ENCODE measurements at places on chromosomes 16 and 17.

DNA sequence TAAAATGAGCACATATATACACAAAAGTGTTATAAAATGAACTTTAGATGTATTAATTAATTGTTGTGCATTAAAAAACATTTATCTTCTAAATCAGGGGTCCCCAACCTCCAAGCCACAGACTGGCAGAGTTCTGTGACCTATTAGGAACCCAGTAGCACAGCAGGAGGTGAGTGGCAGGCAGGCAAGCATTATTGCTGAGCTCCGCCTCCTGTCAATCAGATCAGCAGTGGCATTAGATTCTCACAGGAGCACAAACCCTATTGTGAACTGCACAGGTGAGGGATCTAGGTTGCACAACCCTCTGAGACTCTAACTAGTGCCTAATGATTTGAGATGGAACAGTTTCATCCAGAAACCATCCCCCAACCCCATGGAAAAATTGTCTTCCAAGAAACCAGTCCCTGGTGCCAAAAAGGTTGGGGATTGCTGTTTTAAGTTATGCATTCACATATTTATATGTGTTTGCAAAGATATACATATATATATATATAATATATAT, 583.7 kb downstream of the KCNJ2 start:
- no peak for DNase-seq

DNA sequence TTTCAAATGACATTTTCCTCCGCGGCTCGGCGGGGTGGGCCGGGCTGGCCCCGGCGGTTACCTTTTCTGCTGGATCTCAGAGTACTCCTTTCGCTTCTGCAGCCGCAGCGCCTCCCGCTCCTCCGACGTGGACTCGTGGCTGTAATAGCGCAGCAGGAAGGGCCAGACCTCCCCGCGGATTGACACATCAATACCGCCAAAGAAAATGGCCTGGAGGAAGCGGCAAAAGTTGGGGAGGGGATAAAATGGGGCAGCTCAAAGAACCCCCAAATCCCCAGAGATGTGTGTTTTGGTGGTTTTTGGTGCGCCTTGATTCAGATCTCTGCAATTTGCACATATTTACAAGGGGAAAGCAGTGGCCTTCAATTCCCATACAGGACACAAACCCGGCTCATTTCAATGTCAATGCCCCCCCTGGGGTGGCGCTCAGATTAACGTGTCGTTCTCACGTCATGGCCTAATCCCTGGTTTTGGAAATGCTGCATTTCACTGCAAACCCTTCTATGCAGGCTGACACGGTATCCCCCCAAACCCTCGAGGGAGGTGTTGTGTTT, 85.9 kb downstream of the TBC1D16 start:
- DNase-seq = no peak

GRCh38 chr17:41338961-41339485, 11.6 kb downstream of the KRT33A start:
- DNase-seq = no peak

DNA sequence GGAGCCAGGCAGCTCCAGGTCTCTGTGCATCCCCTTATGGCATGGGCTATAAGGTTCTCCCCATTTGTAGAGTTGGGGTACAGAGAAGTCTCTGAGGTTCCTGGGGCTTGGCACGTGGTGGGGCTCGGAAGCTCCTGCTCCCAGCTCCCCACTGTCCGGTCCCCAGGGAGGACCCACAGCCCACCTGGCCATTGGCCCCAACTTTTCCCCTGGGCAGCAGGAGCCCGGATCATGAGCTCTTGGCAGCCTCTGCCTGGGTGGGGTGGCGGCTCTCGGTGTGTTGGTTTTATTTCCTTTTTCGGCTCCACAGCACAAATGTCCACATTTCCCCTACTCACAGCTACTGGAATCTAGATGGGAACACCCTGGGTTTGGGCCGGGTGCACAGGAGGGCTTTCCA, 30.5 kb downstream of the GSE1 start:
- DNase-seq = no peak

DNA sequence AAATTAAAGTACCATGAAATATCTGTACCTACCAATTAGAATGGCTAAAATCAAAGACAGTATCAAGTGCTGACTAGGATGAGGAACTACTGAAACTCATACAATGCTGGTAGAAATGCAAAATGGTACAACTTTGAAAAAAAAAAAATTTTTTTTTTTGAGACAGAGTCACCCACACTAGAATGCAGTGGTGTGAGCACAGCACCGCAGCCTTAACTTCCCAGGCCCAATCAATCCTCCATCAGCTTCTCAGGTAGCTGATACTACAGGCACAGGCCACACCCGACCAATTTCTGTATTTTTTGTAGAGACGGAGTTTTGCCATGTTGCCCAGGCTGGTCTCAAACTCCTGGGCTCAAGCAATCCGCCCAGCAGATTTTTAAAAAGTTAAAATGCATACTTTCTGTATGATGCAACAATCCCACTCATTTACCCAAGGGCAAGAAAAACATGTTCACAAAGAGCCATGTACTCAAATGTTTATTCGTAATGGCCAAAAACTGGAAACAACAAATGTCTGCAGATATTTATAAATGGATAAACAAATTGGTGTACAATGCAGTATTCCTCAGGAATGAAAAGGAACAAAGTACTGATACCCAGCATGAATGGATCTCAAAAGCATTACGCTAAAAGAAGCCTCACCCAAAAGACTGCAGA, 8.7 kb downstream of the SMURF2 start:
- DNase-seq = no peak
